ENCODE measurements at places on chromosomes 13 and 19. TPM values are rescaled to one million over a fixed set of nuclear protein-coding genes. Genes with fewer than 3 reads are reported as not detected.

The ZNF177 gene
- total RNA-seq: 9.9 TPM

- DNase-seq: no peak
Measured at GRCh38 chr19:55158848-55159749, 1.6 kb upstream of the TNNI3 start.

DNA sequence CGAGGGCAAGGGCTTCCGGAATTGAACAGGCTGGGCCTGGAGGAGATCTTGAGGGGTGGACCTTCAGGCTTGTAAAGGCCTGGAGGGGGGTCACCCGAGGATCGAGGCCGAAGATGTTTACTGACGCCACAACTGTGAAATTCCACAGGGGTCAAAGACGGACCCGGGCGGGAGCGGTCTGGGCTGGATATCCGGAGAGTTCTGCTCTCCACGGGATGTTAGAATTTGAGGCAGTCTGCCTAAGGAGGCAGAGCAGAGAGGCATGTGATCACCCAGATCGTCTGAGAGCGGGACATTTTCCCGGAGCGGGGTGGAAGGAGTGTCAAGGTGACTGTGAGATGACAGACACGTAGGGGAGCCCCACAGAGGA is 13.2 kb downstream of the KLHL26 start:
- DNase-seq: peak; percentile 75

DNA sequence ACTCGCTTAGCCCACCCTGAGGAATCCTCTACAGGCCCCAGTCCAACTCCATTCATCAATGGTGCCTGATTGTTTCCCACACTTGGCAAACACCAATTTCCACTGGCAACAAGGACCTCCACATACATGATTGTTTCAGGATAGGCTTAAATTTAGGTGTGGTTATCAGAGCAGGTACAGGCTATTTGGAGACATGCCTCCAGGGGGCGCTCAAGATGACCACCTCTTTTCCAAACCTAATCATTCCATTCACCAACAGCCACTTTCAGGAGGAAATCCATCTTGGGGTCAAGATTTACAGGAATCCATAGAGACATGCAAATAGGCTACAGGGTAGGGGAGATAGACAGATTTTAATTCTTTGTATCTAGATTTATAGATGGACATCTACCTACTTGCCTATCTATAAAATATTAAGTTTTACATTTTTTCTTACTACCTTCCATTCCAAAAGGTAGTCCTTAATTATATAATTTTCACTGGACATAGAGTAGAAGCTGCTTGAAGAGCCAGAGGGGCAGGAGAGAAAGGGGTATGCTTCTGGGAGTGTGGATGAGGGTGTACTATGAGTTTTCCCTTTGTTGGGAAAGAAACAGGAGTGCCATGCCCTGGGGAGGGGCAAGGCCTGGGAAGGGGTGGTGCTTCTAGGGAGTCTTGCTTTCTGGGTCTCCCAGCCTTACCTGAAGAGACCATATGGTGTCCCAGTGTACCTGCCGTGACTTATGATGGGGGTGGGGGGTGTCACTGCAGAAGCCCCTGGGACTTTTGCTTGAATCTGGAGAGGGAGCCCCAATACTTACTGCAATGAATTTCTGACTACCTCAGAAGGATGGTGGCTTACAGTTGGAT is 14.1 kb upstream of the PCDH8 start:
- no peak for DNase-seq

DNA sequence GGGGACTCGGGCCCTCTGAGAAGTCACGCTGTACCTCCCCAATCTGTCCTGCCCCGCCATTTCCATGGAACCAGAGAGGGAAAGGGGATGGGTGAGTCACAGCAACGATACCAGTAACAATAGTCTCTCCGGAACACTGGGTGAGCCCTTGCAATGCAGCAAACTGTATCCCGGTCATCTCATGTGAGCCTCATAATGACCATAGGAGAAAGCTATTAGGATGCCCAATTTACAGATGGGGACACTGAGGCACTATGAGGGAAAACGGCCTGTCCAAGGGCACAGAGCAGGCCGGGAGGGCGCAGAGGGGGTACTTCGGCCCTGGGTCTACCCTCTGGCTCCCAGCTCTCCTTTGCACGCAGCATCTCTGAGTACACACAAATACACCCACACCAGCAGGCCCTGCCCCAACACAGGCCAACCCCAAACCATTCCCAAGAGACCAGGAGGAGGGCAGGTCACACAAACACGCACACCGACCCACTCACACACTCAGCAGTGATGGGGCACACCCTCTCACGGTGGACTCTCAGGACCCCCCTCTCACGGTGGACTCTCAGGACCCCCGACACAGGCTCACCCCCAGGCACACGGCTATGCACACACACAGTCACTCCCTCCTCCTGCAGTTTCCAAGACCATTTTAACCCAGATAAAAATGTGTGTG is 18.2 kb downstream of the LRRC4B start:
- no peak for DNase-seq

GRCh38 chr19:10701955-10702525 is 801 bp downstream of the QTRT1 start:
- DNase-seq: no peak

DNA sequence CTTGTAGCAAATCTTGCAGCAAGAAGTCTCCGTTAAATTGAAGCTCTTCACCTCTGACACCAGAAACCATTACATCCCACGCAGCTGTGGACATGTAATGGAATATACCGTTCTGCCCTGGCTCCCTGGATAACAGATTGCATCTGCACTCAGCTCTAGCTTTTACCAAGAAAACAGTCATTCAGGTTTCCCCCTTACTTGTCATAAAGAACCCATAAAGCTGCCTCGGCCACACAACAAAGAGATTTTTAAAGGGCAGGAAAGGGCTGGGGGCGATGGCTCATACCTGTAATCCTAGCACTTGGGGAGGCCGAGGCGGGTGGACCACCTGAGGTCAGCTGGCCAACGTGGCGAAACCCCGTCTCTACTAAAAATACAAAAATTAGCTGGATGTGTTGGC is 127.6 kb upstream of the RFC3 start:
- no peak for DNase-seq
